ENCODE measurements at places on chromosomes 6 and 20.

GRCh38 chr6:122578961-122579360, 31.2 kb upstream of the PKIB start:
- DNase-seq, result no peak

GRCh38 chr6:27582928-27583725, 110.2 kb upstream of the ZNF184 start:
- DNase-seq, result no peak

DNA sequence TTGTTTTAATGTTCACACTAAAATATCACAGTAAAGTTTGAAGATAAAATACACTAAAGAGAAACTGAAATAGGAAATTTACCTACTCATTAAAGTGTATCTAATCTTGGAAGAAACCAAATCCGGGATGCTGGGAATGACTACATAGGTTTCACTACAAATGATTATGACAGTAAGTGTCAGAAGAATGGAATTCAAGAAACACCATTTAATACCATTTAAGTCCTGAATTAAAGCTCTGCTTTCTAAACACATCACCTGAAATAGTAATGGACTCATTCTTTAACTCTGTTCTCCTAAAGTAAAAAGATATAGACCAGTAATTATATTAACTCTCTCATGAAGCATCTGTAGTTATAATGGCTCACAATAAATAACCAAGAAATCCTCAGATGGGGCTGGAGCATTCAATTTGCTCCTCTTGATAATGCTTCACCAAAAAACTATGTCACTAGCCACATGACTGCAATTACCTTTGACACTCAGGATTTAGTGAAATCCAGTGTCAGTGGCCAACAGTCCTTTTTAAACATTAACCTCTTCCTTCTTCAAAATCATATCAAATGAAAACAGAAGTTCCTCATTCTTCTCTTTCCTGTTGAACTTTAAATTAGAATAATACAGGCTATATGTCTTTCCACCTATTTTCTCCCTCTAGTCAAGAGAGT, 41.4 kb downstream of the MAP7 start:
- no peak for DNase-seq

DNA sequence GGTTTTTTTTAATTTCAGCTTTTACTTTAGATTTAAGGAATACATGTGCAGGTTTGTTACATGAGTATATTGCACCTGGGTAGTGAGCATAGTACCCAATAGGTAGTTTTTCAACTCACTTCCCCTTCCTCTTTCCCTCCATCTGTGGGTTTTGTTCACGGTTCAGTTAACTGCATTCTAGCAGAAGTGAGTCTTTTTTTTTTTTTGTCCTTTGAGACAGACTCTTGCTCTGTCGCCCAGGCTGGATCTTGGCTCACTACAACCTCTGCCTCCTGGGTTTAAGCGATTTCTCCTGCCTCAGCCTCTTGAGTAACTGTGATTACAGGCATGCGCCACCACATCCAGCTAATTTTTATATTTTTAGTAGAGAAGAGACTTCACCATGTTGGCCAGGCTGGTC, 8.7 kb downstream of the UBR2 start:
- DNase-seq, result no peak

DNA sequence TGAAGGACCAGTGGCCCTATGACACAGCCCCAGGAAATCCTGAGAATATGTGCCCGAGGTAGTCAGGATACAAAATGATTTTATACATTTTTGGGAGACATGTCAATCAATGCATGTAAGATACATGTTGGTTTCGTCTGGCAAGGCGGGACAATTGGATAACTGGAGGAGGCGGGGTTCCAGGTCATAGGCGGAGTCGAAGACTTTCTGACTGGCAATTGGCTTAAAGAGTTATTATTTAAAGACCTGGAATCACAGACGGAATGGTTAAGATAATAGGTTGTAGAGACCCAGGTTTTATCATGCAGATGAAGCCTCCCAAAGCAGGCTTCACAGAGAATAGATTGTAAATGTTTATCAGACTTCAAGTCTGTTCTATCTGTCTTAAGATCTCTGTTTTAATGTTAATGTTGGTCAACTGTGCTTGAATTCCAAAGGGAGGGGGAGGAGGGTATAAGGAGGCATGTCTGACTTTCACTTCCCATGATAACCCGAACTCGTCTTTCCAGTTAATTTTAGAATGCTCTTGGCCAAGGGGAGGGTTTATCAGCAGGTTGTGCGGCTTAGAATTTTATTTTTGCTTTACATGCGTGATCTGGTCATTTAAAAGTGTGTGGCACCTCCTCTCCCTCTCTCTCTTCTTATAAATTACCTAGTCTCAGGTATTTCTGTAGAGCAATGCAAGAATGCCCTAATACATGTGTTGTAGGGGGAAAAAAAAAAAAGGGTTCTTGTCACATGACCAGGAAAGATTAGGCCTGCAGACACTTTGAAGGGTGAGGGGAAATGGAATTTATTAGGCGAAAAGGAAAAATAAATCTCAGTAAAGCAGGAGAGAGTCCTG, 230.7 kb downstream of the NFATC2 start:
- no peak for DNase-seq

DNA sequence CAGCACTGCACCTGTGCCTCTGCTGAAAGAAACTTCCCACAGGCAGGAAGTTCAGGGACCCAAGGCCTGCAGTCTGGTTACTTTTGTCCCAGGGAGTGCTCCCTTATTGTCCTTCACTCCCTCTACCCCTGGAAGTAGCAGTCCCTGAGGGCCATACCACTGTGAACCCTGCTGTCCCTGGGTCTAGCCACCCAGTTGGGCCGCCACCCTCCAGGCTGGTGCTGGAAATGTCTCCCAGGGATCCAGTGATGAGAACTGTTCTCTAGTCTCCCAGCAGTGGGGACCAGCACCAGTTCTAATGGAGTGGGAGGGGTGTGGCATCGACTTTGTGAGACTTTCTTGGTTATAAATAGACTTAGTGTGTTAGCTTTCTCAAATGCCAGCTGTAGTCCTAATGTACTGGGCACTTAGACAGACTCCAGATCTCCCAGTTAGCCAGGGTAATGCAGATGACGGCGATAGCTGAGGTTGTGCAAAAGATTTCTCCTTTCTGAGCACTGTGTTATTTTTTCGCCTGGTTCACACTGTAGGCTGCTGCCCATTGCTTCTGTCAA, 462.5 kb downstream of the CDH26 start:
- DNase-seq, result no peak

DNA sequence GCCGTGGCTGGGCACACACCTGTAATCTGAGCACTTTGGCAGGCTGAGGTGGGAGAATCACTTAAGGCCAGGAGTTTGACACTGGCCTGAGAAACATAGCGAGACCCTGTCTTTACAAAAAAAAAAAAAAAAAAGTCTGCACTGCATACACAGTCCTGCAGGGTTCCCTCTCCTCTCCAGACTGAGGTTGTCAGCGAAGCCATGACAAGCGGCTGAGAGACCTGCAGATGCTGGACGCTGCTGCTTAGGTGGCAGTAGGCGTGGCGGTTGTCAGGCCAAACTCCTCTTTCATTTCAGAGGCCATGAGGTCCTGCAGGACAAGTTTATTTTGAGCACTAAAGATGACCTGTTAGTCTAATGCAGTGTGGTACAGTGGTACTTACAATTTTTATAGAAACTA, 86.5 kb downstream of the FAM120B start:
- DNase-seq, result no peak

DNA sequence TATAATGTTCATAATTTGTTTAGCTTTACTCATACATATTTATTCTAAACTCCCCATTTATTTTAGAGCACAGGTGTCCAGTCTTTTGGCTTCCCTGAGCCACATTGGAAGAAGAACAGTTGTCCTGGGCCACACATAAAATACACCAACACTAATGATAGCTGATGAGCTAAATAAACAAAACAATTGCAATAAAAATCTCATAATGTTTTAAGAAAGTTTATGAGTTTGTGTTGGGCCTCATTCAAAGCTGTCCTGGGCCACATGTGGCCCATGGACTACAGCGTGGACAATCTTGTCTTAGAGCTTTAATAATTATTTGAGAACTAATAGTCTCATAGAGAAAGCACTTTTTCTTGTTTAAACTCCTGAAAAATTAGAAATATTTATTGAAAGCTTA, 131.3 kb downstream of the MYO6 start:
- no peak for DNase-seq

GRCh38 chr6:156787569-156788492, 10.7 kb downstream of the ARID1B start:
- no peak for DNase-seq

- no peak for DNase-seq
Measured at GRCh38 chr6:126513198-126513597, 173.3 kb downstream of the CENPW start.

- no peak for DNase-seq
Measured at GRCh38 chr6:465531-466348, 74.2 kb downstream of the IRF4 start.

GRCh38 chr6:133393891-133394290, 152.7 kb downstream of the EYA4 start:
- DNase-seq, result no peak

- no peak for DNase-seq
Measured at GRCh38 chr6:131844243-131844841, 36.5 kb downstream of the ENPP1 start.

DNA sequence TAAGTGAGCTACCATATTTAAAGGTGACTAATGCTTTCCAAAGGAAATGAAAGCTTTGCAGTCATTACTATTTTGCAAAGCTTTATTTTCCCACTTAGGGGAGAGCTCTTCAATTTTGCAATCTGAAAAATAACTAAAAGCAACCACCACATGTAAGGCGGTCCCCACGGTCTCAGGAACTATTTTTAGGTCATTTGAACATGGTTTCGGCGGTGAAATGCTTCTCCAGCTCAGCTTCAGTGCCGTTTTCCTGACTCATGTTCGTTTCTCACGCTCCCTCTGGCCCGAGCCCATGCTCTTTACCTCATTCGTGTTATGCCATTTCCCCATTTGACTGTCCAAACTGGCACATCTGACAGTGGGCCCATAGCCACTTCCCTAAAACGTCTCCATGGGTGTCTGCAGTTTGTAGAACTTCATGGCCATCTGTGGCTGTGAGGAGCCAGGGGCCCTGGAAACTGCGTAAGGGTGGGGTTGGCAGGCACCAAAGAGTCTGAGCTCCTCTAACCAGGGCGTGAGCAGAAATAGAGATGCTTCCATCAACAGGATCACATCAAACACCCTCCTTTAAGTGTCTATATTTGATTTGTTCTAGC, 46.5 kb downstream of the ADTRP start:
- DNase-seq, result no peak

DNA sequence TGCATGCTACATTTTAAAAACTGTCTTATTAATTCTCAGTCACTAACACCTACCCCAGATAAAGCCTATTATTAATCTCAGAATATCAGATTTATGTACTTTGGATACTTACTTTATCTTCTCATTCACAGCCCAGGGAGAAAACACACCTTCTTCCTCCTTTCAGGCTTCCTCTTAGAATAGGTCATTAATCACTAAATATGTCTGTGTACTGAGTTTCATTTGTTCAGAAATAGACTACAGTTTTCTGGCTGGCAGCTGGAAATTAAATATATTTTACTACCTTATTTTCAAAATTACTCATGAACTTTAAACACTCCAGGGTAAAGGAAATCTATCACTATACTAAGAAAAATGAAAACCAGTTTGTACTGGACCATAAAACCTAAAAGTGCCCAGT, 147.7 kb upstream of the DST start:
- no peak for DNase-seq

- no peak for DNase-seq
Measured at GRCh38 chr6:166499350-166500163, 86.9 kb downstream of the RAMACL start.

- DNase-seq, result no peak
Measured at GRCh38 chr6:38713812-38714211, 1.3 kb upstream of the DNAH8 start.

DNA sequence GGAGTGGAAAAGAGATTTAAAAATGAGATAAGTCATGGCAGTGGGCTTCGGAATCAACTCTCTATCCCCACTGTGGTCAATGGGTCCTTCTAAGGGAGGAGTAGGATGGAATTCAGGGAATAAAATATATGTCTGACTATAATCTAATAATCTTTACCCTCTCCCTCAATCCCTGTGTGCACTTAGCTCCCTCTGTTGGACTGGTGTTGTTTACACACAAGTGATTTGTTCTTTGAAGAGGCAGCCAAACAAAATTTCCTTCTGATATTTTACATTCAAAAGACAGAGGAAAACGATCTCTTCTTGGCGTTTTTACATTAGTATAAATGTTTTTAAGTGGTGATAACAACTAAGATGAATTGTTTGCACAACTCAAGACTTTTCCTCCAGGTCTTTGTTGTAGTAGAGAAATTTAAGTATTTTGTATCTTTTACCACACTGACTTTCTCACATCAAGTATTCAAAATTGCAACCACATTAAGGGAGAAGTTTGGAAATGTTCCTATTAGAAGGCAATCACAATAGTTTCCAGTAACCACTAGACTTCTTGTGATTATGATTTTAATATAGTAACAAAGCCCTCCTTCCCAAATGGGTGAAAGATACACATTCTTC, 317.8 kb downstream of the CENPW start:
- DNase-seq, result no peak

DNA sequence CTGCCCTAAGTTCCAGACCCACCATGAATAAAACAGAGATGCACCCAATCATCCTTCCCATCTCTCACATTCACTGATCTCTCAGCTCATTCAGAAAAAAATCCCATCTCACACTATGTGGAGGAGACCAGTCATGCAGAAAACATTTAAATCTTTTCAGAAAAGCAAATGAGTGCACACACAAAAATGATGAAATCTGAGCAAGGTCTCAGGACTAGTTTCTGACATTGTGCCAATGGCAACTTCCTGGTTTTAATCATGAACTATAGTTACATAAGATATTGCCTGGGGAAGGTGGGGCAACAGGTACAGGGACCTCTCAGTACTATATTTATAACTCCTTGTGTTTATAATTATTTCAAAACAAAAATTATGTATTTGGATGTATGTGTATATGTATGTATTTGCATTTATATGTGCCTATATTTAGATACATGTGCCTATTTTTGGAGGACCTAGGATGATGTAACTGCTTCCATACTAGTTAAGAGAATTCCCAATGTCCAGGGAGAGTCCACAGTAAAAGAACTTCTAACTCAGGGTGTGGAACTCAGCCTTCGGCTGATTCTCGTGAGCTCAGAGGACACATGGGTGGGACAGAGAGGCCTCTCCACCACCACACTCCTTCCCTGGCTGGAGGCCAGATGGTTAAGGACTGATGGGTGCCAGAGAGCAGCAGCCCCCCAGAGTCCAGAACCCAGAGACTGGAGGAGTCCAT, 71.7 kb upstream of the MAP3K4 start:
- DNase-seq, result no peak

- no peak for DNase-seq
Measured at GRCh38 chr6:44010411-44011349, 116.6 kb downstream of the MRPL14 start.

- DNase-seq, result no peak
Measured at GRCh38 chr20:50283922-50284810, 93.5 kb downstream of the CEBPB start.

GRCh38 chr6:158787395-158787794, 31.8 kb downstream of the EZR start:
- no peak for DNase-seq

GRCh38 chr20:3621111-3621510, 42.1 kb downstream of the GFRA4 start:
- DNase-seq, result no peak

DNA sequence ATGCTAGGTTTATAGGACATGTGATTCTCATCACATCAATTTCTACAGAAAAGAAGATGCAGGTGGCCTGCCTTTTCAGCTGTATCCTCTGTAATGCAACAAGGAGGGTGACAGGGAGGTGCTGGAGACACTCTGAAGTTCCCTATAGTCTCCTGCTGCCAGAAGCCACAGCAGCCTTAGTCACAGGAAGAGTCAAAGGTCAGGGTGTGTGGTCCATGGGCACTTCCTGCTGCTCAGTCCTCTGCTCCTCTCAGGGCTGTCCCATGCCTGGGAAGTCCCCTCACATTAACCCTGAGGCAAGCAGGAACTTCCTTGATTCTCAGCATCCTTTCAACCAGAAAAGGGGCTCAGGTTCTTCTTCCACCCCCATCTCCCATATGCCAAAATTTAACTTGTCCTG, 144.8 kb upstream of the FOXA2 start:
- DNase-seq, result no peak

Measured in stimulated activated CD4-positive, alpha-beta T cell treated with anti-CD3 and anti-CD28 coated beads, Interleukin-1b, Interleukin-23, amount 100 ng/mL, for 1 hour (primary cell).